Gastroesophageal sphincter (tissue), 4 donors: ENCODE measurements at places on chromosomes 2 and 18. TPM values are rescaled to one million over a fixed set of nuclear protein-coding genes. Genes with fewer than 3 reads are reported as not detected.

The MLPH gene
- 12.6 TPM for total RNA-seq

The DPYSL5 gene
- total RNA-seq, result 0.40 TPM

- ATAC-seq, result no peak
Measured at GRCh38 chr2:174631009-174631981, 33.7 kb upstream of the WIPF1 start.

DNA sequence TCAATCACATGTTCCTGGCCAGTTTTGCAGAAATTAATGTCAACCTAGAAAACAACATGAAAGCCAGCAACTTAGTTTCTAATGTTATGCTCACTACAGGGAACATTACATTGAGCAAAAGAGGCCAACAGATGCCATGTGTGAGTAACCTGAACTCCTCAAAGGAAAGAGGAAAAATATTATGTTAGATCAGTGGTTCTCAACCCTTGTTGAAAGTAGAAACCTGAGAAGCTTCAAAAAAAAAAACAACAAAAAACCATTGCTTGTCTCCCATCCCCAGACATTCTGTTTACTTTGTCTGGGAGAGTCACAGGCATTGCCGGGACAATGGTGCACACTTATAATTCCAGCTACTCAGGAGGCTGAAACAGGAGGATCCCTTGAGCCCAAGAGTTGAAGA, 57.7 kb downstream of the METTL4 start:
- ATAC-seq, result no peak

The RAX gene
- not detected for total RNA-seq

The CCDC74B gene
- total RNA-seq, result 5.1 TPM

DNA sequence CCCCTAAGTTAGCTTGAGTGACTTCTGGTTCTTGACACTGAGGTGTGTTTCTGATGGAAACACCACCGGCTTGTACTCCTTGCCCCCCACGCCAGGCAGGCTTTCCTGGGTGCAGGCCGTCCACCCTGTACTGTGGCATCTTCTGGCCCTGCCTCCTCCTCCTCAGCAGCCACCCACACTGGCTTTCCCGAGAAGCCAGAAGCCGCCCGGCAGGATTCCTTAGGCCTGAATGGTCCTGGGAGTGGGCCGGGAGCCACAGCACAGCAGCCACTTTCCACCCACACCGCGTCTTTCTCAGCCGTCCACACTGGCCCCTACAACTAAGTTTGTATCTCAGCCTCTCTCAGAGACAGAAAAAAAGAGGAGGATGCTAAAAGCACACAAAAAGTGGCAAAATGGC, 2.1 kb upstream of the HSBP1L1 start:
- no peak for ATAC-seq

DNA sequence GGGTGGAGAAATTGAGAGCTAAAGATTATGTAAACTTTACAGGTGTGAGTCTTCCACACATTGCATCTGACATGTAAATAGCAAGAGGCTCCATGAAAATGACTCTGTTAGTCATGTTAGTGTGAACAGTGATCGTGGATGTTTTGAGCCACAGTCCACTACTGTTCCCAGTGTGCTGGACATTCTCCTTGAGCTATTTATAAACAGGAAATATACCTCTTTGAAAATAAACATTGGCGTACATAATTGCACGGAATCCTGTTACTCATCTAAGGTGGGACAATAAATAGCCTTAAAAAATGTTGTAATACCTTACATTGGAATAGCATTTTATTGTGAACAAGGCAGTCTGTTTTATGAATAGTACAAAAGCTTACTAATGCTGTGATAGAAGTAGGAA, 37.0 kb downstream of the LIMS1 start:
- no peak for ATAC-seq

The DPP10 gene
- total RNA-seq, result 4.4 TPM

GRCh38 chr2:116511426-116511825, 1303.1 kb upstream of the DDX18 start:
- no peak for ATAC-seq

GRCh38 chr2:47339745-47340541, 63.0 kb upstream of the MSH2 start:
- ATAC-seq, result no peak

GRCh38 chr2:37802211-37802752, 122.8 kb upstream of the RMDN2 start:
- no peak for ATAC-seq

GRCh38 chr2:172896661-172897081, 161.0 kb downstream of the RAPGEF4 start:
- no peak for ATAC-seq

- ATAC-seq, result no peak
Measured at GRCh38 chr18:43596105-43596712, 318.9 kb upstream of the SYT4 start.

- no peak for ATAC-seq
Measured at GRCh38 chr2:32838418-32838817, 108.3 kb upstream of the LTBP1 start.

The CABLES1 gene
- total RNA-seq, result 6.6 TPM

DNA sequence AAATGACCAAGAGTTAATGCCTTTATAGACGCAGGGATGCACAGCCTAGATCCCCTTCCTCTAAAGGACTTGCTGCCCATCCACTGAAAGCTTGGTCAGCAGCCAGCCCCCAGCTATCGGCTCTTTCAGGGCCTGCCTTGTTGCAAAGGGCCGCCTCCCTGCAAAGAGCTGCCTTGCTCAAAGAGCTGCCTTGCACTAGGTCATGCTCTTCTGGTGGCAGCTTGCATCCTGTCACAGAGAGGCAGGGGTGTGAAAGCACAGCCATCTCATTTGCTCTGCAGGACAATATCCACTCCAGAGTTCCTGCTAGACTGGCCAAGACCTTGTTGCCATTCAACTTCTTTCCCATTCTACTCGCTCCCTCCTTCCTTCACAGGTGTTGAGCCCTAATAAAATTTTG, 137.1 kb downstream of the MCFD2 start:
- no peak for ATAC-seq

GRCh38 chr2:120826716-120827410, 91.2 kb downstream of the GLI2 start:
- ATAC-seq, result no peak

The DYNAP gene
- total RNA-seq, result not detected

GRCh38 chr18:36294031-36294430, 3.5 kb upstream of the FHOD3 start:
- no peak for ATAC-seq

DNA sequence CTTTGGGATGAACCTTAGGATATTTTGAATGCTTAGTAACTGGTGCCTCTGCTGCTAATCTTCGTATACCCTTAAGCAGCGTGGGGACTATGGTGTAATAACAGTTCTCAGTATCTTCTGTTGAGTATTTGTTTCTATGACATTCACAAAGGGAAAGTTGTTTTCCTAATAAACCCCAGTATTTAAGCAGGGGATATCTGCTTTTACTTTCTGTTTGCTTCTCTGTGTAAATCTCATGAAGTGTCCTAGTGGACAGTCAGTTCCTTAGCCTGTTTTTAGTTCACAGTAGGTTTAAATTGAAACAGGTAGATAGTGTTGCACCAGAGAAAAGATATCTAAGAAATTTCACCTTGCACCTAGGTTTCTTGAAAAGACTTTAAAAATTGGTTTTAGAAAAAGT, 14.9 kb downstream of the KIAA1328 start:
- no peak for ATAC-seq

DNA sequence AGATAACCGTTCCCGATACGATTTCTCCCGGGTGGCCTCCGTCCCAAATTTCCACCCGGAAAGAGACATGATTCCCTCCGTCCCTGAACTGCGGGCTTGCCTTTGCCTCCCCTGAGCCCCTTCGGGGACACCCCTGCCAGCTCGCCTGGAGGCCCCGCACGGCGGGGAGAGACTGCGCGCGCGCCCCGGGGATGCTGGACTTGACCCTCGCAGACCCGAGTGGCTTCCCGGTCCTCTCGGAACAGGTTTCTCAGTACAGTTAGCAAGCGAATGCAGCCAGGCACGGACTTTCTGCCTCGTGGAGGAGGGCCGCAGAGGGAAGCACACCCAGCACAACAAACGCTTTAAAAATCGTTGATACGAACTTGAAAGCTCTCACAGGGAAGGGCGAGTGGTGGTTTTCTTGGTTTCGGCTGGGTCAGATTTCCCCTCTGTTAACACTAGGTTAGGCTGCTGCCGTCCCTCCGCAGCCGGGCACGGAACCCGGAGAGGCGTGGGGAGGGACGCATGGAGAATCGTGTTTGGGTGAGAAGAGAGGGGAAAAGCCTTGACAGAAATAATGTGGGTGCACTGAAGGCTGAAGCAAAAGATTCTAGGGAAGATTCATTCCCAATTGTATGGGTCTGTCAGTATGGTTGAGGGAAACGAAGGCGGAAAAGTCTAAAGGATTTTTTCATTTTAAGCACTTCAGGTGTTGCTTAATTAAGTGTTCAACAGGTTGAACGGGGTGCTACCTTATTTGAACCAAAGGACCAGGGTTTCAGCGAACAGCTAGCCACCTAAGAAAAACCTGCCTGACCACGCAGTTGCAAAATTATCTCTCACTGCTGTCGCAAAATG, 916 bp downstream of the TNFRSF11A start:
- ATAC-seq, result no peak

The TRMT61B gene
- total RNA-seq, result 20.3 TPM

DNA sequence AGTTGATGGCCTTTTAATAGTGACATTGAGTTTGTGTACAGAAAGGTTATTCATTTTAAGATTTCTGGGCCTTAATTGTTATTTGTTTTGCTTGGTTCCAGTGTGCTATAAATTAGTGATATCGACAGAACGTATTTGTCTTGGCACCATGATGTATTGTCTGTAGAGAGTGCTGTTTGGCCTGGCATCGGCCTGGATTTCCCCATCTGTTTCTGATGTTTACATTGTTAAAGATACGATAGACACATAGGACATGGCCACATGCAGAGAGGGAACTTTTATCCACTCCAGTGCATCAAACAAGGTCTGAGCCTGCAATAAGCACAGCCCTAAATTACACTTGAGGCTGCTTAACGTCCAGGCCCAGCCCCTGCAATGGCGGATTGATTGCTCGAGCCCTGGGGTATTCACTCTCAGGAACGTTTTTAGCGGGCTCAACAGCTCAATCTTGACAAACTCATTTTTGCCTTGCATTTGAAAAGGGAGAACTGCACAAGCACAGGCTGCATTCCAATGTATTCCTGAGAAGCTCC, 144.7 kb downstream of the SLC4A3 start:
- no peak for ATAC-seq

The FAM228B gene
- total RNA-seq, result 45.5 TPM

The RSAD2 gene
- 6.2 TPM for total RNA-seq

DNA sequence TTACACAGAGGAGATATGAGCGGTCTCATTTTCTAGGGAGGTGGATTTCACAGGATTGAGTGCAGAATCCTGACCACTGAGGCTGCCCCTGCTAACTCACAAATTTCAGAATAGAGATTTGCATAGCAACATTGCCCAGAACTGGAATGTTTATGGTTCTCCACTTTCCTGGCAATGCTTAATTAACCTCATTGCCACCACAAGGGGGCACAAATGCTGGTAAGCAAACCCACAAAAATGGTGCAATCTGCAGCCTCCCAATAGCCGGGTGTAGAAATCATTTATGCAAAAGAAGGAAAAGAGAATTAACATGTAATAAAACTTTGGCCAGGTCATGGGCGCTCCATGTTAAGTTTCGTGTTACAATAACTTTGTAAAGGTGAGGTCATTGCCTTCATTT, 112.4 kb downstream of the CYRIA start:
- ATAC-seq, result no peak

- no peak for ATAC-seq
Measured at GRCh38 chr18:44474067-44474411, 206.6 kb upstream of the SETBP1 start.

The DUSP19 gene
- 3.9 TPM for total RNA-seq

- ATAC-seq, result no peak
Measured at GRCh38 chr2:105522645-105523044, 123.8 kb upstream of the FHL2 start.

DNA sequence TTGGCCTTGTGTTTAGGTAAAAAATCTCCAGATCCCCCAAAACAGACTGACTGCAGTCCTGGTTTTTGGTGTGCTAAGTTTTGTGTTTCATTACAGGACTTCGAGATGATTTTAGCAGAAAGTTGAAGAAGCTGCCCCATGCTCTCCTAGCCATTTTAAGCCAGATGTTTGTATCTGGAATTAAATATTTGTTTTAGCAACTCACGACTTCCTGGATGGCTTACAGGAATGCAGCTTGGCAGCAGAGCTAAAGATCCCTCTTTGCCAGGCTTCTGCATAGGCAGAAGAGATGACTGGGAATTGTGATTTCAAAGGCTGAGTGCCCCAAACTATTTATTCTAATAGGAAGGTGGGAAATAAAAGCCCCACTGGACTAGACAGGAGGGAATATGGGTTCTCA, 31.1 kb downstream of the ONECUT2 start:
- no peak for ATAC-seq
